DMS153 (cell line): ENCODE measurements at places on chromosomes 3 and 15.

DNA sequence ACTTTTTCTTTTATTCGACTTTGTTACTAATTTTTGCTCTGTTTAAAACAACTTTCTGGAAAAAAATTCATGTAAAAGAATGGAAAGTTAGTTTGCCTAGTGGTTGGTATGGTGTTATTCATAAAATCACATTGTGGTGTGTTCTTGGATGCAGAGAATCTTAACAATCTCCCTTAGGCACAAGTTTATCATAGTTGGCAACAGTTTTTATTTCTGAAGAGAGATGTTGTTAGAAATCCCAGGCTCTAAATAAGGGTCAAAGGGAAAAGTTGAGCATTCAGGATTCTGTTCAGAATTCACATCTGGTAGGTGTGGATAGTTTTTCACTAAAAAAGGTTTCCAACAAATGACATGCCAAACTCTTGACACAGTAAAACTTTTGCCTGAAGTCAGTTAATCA is 6.4 kb downstream of the DUT start:
- DNase-seq: no peak

- DNase-seq: no peak
Observed at GRCh38 chr3:127388427-127388826, 100.6 kb upstream of the PRR20G start.

GRCh38 chr3:10397879-10398278 is 77.0 kb upstream of the SEC13 start:
- no peak for DNase-seq

DNA sequence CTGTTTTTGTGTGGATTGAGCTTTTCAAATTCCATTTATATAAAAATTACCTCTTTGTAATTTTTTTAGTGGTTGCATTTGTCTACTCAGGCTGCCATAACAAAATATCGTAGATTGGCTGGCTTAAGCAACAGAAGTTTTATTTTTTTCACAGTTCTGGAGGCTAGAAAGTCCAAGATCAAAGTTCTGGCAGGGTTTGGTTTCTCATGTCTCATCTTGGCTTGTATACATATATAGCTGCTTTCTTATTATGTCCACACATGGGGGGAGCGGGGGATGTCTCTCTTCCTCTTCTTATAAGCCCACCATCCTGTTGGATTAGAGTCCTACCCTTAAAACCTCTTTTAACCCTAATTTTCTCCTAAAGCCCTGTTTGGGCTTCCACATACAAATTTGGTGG is 28.5 kb downstream of the MGA start:
- no peak for DNase-seq

DNA sequence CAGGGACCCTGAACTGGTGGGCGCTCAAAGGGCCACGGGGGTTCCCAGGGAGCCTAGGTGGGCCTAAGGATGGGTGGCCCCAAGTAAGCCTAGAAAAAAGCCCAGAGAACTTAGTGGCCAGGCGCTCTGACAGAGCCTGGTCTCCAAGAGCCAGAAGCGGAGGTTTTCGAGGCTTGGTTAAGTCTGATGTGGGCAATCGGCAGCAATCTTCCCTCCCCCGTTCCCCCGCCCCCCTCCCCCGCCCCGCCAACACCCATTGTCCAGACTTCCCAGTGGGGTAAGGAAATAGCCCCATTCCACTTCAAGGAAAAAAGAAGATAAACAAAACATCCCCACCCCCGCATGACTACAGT is 6.7 kb downstream of the EOMES start:
- DNase-seq: no peak

- DNase-seq: no peak
Observed at GRCh38 chr3:195849322-195850074, 37.8 kb upstream of the MUC4 start.

DNA sequence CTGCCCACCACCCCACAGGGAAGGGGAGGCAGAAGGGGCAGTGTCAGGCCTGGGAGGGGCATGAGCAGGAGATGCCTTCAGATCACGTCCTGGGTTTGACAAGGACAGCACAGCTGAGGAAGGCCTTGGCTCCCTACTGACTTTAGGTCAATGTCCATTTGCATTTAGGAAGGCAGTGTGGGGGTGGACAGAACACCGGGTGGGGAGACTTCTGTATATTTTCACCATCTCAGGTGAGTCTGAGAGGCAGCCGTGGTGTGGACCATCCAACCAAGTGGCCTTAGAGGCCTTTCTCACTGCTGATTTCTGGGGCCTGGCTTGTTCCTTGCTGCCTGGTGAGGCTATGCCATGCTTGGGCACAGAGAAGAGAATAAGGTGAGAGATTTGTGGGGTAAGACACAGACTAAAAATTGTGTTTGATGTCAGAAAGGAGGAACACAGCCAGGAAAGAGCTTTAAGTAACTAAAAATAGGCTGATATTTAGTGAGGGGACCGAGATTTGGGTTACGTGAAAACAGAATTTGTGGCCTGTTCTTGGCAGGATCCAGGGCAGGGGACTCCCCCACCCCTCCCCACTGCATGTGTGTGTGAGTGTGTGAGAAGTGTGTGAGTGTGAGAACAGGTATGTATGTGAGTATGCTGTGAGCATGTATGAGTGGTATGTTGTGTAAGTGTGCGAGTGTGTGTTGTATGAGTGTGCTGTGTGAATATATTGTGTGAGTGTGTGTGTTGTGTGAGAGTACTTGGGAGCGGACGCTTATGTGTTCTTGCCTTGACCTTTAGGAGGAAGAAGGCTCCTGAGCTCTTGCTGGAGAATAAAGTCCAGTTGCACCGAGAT is 11.8 kb upstream of the PLA2G4E start:
- no peak for DNase-seq

- DNase-seq: no peak
Observed at GRCh38 chr3:145017959-145018358, 1046.3 kb downstream of the DIPK2A start.

DNA sequence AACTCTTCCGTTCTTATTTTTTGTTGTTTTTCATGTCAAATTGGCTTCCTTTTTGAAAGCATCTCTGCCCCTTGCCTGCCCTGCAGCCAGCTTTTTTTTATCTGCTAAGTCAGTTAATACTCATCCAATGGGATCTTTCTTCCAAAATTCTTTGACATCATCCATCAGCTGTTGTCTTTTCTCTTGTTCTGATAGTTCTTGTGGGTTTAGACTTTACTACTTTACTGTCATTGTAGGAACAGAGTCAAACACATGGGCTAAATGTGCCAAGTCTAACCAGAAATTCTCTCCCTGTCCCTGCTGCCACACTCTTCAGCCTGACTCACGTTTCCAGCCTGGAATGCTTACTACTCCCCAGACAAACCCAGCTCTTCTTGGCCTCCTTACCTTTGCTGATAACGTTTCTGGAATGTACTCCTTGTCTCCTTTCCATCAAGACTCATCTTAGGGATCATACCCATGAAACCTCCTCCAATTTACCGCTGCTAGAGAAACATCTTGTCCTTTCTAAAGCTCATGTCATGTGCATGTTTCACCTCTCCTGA is 10.7 kb upstream of the VPS8 start:
- no peak for DNase-seq

GRCh38 chr3:30140356-30141075 is 465.9 kb upstream of the TGFBR2 start:
- no peak for DNase-seq

DNA sequence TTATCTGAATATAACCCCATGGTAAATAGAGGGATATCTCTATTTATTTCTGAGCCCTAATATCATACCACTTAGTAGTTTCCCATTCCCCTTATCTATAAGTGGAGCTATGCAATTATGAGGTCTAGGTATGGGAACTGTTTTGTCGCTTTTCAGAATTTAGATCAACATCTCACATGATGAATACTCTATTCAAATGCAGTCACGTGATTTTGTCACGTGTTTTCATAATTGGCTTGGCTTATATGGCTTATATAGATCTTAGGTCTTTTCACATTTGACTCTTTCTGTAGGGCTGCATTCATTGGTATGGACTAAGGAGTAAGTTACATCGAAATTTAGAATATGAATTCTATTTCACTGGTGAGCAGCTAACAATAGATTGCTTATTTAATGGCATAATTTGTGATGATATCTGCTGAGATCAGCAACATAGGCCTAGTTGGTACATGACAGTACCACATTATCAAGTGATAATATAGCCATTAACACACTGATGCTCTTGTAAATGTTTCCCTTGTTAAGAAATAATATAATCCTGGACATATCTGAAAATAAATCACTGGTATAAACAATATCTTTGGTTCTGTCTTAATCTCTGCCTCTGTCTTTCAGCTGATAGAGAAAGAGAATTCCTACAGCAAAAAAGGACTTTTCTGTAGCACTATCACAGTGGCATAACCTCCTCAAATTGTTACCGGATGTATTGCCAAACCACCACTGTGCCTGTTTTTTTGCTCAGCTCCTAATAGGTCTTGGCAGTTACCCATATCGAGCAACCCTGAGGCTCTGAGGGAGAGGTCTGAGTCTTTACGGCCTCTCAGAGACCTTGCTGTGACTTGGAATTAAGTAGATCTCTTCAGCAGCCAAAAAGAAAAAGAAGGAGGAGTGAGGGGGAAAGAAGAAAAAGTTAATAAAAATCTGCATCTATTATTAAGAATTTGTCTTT is 357.1 kb downstream of the ZPLD1 start:
- DNase-seq: no peak

DNA sequence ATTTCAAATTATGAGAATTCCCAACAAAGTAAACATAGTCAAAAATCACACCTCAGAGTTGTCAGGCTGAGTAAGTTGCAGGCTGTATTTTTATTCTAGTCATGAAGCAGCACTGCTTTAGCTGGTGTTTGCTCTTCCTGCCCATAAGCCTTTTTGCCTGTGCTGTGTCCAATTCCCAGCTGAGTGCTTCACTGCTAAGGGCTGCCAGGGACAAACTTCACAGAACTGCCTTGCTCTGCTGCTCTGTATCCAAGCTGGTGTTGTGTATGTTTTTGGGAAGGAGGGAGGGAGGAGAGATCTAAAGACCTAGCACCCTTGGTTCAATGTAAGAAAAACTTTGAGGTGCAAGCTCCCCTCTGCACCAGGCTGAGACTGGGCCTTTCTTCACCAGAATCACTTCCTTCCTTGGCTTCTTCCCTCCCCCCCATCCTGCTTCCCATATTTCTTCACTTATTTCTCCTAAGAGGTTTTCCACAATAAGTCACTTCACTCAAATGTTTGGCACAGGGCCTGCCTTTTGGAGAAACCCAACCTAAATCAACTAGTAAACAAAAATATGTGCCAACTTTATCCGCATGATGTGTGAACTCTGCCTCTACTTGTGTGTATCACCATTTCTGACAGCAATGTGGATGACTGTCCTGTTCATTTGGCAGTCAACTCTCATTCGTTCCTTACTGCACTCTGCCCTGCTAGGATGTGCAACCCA is 156.1 kb downstream of the TBL1XR1 start:
- DNase-seq: peak; percentile 67

DNA sequence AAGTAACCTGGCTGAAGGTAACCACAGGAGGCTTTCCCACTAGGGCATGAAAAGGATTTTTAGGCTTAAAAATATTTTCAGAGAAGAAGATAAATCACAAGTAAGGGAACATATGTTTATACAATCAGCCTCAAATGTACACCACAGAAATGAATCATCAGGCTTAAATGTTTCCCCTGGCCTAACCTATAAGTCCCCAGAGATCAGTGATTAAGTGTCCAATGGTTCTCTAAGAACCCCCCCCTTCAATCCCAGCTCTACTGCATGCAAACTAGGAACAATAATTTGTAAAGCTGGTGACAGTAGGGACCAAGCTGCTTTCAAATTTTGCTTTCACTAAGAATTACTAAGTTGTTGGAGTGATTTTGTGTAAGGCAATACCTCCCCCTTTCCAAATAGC is 431.6 kb upstream of the LMCD1 start:
- no peak for DNase-seq

GRCh38 chr3:8369638-8370037 is 132.0 kb upstream of the LMCD1 start:
- no peak for DNase-seq

- DNase-seq: peak; percentile 65
Observed at GRCh38 chr3:82044930-82045705, 283.7 kb upstream of the GBE1 start.

DNA sequence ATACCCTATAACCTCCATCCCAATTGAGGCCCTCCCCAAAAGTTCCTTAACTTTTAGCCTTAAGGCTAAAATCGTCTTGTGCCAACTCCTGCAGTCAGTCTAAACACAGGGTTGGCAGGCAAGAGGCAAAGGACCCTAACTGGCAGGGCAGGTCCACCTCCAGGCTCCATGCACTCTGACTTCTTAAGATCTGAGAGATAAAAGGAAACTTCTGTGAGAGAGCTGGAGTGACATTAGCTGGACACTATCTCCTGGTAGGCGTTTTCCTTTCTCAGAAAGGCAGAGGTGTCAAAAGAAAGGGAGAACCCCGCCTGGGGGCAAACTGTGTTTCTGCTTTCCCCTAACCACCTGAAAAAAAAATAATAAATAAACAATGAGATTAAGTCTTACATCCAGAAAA is 3.6 kb downstream of the CHSY1 start:
- DNase-seq: no peak

DNA sequence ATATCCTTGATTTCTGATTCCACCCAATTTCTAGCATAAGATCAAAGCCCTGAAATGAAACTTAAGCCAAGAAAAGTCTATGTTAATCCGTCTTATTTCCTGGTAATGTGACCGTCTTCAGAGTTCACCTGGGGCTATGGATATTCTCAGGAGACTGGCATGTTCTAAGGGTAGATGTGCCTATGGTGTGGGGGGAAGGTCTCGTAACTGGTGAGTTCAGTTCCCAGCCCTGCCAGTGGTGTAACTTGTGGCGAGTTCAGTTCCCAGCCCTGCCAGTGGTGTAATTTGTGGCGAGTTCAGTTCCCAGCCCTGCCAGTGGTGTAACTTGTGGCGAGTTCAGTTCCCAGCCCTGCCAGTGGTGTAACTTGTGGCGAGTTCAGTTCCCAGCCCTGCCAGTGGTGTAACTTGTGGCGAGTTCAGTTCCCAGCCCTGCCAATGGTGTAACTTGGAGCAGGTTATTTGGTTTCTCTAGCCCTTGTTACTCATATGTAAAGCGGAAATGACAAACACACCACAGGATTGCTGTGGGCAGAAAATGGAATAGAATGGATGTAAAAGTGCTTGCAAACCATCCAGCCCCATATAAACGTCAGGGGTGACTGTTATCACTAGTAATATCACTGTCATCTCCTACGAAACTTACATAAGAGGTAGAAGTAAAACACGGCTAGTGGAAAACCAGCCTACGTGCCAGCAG is 30.4 kb downstream of the SLC51A start:
- no peak for DNase-seq

- no peak for DNase-seq
Observed at GRCh38 chr3:43159876-43160255, 54.0 kb upstream of the POMGNT2 start.

DNA sequence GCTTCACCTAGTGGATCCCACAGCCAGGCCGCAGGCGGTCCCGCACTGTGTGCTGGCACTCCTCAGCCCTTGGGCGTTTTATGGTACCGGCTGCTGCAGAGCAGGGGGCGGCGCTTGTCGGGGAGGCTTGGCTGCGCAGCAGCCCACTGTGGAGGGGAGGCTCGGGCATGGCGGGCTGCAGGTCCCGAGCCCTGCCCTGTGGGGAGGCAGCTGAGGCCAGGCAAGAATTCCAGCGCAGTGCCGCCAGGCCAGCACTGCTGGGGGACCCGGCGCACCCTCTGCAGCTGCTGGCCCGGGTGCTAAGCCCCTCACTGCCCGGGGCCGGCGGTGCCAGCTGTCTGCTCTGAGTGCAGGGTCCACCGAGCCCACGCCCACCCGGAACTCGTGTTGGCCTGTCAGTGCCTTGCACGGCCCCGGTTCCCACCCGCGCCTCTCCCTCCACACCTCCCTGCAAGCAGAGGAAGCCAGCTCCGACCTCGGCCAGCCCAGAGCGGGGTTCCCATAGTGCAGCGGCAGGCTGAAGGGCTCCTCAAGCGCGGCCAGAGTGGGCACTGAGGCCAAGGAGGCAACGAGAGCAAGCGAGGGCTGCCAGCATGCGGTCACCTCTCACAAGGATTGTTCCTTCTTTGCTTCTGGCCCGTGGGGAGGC is 435.0 kb upstream of the ATP10A start:
- no peak for DNase-seq
